Ascending aorta (tissue), 2 donors: ENCODE measurements at places on chromosomes 11 and 22.

DNA sequence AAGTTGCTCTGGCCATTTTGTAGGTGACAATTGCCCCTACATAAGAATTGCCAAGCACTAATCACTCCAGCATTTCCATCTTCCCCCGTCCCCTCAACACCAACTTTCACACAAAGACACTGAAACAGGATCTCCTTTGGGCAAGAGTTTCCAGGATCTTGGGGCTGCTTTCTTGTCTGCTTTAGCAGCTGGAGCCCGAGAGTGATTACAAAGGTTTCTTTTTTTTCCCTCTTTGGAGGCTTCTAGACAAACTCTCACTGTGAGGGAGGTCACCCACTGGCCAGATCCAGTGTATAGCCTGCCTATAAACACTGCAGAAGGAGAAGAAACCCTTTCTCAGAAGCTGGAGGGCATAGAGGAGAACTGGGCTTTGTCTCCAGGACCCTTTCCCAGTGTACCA, 92.5 kb downstream of the APIP start:
- DNase-seq: no peak

DNA sequence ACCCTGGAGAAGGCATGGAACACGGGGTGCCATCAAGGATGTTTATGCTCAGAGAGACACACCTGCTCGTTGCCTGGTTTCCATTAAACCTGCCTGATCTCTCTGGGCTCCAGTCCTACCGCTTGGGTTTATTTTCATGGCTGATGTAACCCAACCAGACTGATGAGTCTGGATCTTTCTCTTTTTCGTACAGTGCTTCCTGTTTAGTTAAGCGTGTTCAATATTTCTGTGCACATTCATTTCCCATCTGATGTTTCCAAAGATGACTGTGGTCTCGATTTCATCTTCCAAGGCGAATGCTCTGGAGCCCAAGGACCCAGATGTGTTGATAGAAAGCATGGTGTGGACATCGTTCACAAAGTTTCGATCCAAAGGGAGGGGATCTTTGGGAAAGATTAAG, 84.3 kb downstream of the SNX19 start:
- no peak for DNase-seq

DNA sequence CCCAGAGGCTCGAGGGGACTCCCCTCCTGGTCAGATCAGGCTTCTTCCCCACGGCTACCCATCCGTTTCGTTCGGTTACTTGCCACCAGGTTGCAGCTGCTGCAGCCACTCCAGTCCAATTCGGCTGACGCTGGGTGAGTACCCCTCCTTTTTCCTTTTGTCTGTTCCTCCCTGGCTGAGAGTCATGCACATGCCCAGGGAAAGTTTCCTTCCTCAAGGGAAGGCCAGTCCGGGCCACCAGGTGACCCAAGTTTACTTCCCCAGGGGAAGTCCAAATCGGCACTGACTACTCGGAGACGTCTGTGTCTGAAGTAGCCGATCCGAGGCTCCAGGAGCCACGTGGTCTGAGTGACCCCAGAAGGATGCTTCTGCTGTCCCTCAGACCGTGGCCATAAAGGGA, 13.2 kb upstream of the OR56A3 start:
- no peak for DNase-seq

GRCh38 chr11:8403310-8403709, 139.6 kb upstream of the LMO1 start:
- DNase-seq: no peak

GRCh38 chr22:49657974-49658590, 169.6 kb downstream of the BRD1 start:
- DNase-seq: no peak

DNA sequence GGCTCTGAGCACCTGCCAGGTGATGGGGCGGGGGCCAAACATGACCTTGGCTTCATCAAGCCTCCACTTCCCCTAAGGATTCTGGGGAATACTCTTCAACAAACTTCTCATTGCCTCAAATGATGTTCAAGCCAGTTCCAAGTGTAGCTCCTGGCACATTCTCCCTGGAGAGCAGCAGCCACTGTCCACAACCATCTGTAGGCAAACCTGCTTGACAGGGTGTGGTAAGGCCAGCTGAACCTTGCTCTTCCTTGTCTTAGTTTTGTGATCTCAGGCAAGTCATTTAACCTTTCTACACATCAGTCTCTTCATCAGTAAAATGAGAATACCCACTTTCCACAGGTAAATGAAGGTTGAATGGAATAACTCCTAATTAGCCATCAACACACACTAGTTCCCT, 323.3 kb downstream of the TENM4 start:
- DNase-seq: no peak

DNA sequence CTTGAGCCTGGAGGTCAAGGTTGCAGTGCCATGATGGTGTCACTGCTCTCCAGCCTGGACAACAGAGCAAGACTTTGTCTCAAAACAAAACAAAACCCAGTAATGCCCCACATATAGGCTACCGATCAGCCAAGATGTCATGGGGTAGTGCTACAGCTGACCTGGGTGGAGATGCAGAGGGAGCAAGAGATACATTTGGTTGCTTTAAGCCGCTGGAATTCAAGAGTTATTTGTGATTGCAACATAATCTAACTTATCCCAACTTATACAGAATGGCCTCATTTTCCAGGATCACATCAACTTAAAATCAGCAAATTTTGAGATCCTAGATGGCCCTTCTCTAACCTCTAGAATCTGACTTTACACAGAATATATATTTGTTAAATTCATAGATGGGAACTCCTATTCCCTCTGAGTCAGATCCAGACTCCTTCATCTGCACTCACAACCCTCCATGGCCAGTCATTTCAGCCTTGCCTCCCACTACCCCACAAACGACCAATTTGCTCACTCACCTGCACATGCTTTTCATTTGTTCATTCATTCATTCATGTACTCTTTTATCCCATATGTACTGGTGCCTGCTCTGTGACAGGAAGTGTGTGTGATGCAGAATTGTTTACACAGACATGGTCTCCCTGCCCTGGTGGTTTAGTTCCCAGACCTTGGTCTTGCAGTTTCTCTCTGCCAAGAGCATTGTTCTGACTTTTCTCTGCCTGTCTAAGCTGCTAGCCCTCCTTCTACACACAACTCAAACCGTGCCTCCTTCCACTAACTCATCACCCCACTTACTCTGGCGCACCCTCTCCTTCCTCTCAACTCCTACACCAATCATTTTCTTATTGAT, 24.1 kb upstream of the APLNR start:
- no peak for DNase-seq

- DNase-seq: no peak
Observed at GRCh38 chr11:123258877-123259276, 63.8 kb upstream of the CLMP start.

- no peak for DNase-seq
Observed at GRCh38 chr11:110829873-110830272, 117.6 kb upstream of the ARHGAP20 start.

DNA sequence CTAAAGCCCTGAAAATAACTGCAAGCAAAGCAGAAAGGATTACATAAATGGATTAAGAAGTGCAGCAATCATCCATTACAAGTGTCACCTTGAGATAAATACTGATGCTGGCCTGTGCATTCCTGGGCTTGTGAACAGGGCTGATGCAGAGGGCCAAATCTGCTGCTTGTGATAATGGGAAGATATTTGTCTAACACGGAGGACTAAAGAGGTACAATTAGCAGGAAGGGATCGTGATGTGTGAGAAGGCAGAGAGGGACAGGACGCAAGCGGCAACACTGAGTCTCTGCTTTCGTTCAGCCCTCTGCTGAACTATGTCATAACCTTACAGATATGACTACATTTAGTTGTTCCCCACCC, 107.7 kb upstream of the DDI1 start:
- DNase-seq: no peak

- DNase-seq: no peak
Observed at GRCh38 chr22:40606306-40606705, 30.2 kb downstream of the MRTFA start.

DNA sequence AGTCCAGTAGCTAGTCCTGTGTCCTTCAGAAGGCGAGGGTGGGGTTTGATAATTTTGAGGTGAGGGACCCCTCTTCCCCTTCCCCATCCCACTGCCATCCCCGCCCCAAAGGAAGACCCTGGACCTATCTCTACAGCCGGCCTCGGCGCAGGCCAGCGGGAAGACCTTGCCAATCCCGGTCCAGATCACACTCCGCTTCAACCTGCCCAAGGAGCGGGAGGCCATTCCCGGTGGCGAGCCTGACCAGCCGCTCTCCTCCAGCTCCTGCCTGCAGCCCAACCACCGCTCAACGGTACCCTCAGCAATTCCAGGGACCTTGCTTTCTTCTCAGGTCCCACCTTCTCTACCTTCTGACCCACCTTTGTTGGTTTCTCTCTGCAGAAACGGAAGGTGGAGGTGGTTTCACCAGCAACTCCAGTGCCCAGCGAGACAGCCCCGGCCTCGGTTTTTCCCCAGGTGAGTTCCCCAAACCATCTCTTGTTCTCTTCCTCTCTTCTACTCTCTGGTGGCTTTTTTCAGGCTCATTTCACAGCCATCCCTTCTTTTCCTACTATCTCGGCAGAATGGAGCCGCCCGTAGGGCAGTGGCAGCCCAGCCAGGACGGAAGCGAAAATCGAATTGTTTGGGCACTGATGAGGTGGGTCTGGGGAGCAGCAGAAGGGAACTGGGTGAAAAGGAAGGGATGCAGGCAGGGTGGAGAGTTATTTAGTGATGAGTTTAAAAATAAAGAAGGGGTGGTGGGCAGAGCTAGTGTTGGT, 1.3 kb downstream of the KAT5 start:
- DNase-seq: no peak

DNA sequence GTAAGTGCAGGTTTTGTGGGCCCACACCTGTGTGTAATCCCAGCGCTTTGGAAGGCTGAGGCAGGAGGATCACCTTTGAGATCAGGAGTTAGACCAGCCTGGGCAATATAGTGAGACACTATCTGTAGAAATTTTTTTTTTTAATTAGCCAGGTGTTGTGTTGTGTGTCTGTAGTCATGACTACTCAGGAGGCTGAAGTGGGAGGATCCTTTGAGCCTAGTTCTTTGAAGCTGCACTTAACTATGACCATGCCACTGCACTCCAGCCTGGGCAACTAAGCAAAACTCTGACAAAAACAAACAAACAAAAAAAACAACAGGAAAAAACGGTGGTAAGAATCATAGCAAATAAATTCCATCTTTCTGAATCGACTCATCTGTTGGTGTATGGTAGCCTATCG, 268.6 kb upstream of the PDGFD start:
- no peak for DNase-seq

- no peak for DNase-seq
Observed at GRCh38 chr22:27462190-27462589, 339.4 kb downstream of the MN1 start.

DNA sequence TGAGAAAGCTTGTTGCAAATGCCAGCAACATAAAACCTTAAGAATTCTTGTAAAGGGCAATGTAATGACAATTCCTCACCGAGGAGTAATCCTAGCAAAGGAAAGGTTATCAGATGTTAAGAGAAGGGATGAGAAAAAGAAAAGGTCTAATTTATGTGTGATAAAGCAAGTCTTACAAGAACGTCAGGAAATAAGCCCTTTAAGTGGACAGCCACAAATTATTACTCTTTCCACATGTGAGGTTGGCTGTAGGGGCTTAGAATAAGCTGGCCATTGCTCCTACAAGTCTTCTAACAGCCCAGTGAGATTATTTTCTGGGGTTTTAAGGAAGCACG, 9.3 kb downstream of the LAYN start:
- DNase-seq: no peak

GRCh38 chr22:49062155-49062801, 765.4 kb downstream of the BRD1 start:
- DNase-seq: no peak

DNA sequence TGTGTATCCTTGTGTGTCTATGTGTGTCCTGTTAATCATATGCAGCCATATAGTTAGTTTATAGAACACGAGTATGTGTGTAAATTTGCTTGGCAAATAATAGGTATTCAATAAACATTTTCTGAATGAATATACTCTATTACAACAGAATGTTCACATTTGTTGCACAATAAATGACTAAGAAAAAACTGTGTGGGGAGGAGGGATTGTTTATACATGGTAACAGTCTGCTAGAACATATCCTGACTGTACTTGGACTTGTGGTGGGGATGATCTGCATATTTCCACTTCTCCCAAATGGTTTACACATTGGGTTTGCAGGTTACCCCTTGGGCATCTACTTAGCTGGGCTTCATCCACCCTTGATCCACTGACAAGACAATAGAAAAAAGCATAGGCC, 194.6 kb downstream of the INSC start:
- DNase-seq: no peak

GRCh38 chr11:16741473-16741872, 3.0 kb downstream of the C11orf58 start:
- DNase-seq: no peak

DNA sequence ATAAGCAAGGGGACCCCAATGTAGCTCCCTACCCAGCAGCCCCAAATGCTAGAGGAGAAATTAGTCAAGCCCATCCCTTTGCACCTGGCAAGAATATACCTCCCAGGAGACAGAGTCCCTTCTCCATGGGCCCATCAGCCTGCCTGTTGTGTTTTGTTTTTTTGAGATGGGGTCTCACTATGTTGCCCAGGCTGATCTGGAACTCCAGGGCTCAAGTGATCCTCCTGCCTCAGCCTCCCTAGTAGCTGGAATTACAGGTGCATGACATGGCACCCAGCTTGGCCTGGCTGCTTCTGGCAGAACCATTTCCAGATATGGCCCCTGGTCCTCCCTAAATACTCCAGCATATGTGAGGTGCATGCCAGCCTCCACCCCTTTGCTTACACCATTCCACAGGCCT, 22.1 kb downstream of the PDE2A start:
- no peak for DNase-seq

GRCh38 chr11:68221406-68221805, 8.3 kb upstream of the KMT5B start:
- no peak for DNase-seq

DNA sequence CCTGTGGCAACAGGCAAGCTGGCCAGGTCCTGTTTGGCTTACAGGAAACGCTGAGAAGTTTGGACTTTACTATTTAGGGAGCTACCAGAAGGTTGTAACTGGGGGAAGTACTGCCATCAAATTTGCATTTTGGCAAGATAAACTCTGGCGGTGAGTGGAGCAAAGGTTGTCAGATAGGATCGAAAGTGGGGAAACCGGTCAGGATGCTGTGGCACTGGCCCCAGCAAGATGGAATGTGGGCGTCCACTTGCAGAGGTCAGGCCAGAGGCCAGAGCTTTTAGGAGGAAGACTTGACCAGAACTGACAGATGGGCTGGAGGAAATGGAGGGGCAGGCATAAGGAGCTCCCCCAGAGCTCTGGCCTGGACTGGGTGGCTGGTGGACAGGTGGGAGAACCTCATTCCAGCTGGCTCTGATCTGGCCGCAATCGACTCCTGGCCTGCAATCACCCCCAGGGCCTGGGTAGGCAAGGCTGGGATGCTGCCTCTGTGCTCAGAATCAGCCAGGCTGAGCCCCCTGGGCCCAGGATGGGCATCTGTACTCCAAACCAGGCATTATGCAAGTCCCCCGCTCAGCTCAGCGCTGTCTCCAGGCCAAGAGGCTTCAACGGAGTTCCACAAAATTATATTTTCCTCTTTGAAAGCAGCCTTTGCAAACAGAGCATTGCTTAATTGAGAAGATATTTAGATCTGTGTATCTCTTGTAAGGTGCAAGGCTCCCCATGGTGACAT, 178.3 kb upstream of the NECTIN1 start:
- no peak for DNase-seq

- DNase-seq: no peak
Observed at GRCh38 chr11:60672255-60672654, 27.2 kb upstream of the MS4A8 start.
